Uterus (tissue), 4 donors: ENCODE measurements at places on chromosomes 6 and 20. TPM values are rescaled to one million over a fixed set of nuclear protein-coding genes. Genes with fewer than 3 reads are reported as not detected.

- DNase-seq = no peak
- no peaks in the 10 kb centered on the region for H3K27me3 ChIP-seq
- H3K36me3 ChIP-seq = no peaks in the 10 kb centered on the region
- H3K4me1 ChIP-seq = no peaks in the 10 kb centered on the region
- H3K27ac ChIP-seq = no peak overlapping the region
Measured at GRCh38 chr6:170082531-170083187, 208.2 kb downstream of the DLL1 start.

DNA sequence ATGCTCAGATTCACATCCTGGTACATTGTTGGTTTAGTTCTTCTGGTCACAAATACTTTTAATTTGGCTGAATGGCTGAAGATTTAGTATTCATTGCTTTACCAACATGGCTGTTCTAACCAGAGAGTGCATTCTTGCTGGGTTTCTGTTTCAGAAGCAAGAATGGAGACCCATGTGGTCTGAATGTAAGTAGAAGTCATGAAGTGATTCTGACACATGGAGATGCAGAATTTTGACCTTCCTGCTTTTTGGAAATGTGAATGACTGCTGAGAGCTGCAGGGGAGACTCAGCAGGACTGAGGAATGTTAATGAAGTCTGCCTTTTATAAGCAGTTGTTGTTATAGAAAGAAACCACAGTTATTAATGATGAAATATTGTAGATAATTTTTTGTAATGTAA is 576.1 kb upstream of the MARCKS start:
- no peak for DNase-seq
- H3K4me1 ChIP-seq = no peaks in the 10 kb centered on the region
- no peak overlapping the region for H3K27ac ChIP-seq
- no peaks in the 10 kb centered on the region for H3K27me3 ChIP-seq
- H3K36me3 ChIP-seq = no peaks in the 10 kb centered on the region

DNA sequence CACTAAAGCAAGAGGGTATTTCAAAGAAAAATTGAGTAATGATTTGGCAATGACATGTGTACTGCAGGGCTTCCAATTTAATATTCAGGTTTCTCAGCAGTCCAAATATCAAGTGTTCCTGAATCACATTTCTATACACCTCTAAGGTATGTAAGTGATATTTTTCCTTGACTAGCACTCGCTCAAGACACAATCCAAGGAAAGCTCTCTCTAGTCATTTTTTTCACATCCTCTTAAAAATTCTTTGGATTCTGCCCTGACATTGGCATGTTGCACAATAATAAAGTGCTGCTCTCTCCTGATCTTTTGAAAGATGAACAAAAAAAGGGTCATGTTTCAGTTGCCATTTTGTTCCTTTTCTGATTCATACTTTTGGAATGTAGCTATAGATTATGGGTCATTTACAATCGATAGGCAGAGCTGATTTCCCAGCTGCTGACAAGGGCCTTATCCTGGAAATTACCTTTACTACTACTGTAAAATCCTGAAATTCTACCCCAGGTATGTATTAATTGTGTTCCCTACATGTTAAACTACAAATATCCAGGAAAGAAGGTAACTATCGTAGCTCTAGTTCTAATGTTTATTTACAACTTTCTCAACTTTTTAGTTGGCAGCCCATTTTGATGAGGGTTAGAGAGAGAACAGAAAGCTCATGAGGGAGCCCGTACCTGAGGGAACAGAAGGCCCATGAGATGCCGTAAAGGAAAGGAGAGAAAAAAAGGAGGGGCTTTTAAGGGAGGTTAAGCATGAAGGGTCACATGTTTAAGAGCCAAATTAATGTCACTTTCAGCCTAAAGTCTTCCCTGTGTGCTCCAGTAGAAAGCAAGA is 22.2 kb upstream of the ADGRG6 start:
- no peak overlapping the region for H3K27ac ChIP-seq
- H3K4me1 ChIP-seq = no peaks in the 10 kb centered on the region
- no peaks in the 10 kb centered on the region for H3K27me3 ChIP-seq
- no peaks in the 10 kb centered on the region for H3K36me3 ChIP-seq
- H3K4me3 ChIP-seq = no peak overlapping the region

- no peak for DNase-seq
- peaks cover 11% of the 10 kb centered on the region for H3K27me3 ChIP-seq
- no peaks in the 10 kb centered on the region for H3K4me1 ChIP-seq
- no peak overlapping the region for H3K4me3 ChIP-seq
- no peak overlapping the region for H3K27ac ChIP-seq
Measured at GRCh38 chr20:59515013-59515905, 89.1 kb upstream of the PHACTR3 start.

GTSF1L gene
- not detected for total RNA-seq

REM1 gene
- 10.2 TPM for total RNA-seq

- no peaks in the 10 kb centered on the region for H3K36me3 ChIP-seq
- no peak for DNase-seq
Measured at GRCh38 chr6:169174516-169175359, 78.9 kb downstream of the THBS2 start.

NKAIN4 gene
- total RNA-seq = not detected

DNA sequence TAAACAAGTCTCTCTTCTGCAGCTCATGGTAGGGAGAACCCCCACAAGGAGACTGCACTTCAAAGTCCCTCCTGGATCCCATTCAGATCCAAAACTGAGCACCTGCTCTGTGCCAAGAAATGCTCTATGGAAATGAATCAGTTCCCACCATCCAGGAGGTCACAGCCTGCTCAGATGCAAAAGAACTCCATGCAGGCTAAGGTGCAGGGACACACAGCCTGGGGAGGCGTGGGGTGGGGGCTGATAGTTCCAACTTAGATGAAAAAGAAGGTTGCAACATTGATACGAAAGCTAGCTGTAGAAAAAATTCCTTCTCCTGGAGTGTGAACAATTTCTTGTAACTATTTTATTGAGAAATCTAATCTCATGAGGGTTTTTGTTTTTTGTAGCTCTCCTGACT is 111.0 kb upstream of the TMEM170B start:
- H3K4me3 ChIP-seq = no peak overlapping the region
- no peaks in the 10 kb centered on the region for H3K4me1 ChIP-seq
- no peaks in the 10 kb centered on the region for H3K27me3 ChIP-seq
- DNase-seq = no peak
- no peaks in the 10 kb centered on the region for H3K36me3 ChIP-seq
- no peak overlapping the region for H3K27ac ChIP-seq

DNA sequence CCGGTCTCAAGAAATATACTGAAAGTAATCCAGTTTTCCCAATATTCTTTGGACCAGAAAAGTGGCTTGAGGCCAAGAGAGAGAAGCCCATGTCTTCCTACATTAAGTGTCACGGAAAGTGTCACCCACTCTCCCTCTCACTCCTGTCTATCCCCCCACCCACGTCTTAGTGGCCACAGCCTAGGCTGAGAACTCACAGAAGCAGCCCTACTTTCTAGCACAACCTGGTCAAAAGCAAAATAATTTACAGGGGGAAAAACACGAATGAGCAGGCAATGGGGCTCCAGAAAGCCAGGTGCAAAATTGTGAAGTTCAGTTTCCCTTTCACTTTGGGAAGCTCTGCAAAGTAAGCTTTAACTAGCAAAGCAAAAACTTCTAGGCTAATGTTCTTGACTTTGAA is 118.0 kb downstream of the OPRM1 start:
- H3K36me3 ChIP-seq = no peaks in the 10 kb centered on the region
- no peaks in the 10 kb centered on the region for H3K27me3 ChIP-seq
- no peaks in the 10 kb centered on the region for H3K4me1 ChIP-seq
- H3K4me3 ChIP-seq = no peak overlapping the region
- H3K27ac ChIP-seq = peak overlapping the region; percentile 51

NOTCH4 gene
- total RNA-seq = 75.2 TPM

DNA sequence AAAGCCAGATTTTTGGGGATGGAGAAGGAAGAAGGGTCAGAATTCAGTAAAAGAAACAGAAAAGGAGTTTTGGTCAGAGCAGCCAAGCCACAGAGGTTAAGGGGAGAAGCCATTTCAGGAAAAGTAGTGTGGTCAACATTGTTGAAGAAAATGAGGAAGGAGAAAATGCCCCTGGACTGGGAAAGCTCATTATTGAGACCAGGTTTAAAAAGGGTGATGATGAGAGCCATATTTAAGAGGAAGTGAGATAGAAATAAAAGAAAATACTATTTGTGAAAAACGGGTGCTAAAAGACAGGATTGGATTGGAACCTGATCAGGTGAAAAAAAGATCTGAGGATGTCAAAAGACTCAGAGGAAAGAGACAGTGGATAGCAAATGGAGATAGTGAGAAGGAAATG is 75.8 kb downstream of the CEP162 start:
- H3K27ac ChIP-seq = no peak overlapping the region
- no peak overlapping the region for H3K4me3 ChIP-seq
- no peak for DNase-seq
- H3K27me3 ChIP-seq = no peaks in the 10 kb centered on the region
- H3K36me3 ChIP-seq = no peaks in the 10 kb centered on the region

DNA sequence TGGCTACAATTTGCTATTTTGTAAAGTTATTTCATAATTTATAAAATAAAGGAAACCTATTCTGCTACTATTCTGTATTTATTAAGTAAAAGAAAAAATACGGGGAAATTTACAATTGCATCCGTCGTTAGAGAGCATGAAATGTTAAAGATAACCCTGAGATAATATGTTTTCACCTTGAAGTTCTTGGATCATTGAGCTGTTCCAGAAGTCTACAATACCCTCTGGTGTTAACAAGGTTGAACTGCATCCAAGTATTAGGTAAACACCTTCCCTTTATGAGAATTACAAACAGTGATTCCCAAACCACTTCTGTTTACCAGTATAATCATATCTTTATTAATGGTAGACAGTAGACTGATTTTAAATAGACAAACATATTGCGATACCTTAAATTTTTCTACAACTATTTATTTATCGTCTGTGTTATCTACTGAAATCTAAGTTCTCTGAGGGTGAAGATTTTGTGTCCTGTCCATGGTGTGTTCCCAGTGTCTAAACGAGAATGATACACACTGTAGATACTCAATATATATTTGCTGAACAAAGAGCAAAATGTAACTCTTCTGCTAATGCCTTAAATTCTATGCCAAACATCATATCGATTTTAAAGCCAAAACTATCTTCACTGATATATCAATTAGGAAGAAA is 28.2 kb downstream of the TBC1D32 start:
- H3K4me1 ChIP-seq = no peaks in the 10 kb centered on the region
- no peaks in the 10 kb centered on the region for H3K27me3 ChIP-seq
- DNase-seq = no peak

- peak; percentile 26 for DNase-seq
- no peaks in the 10 kb centered on the region for H3K27me3 ChIP-seq
- H3K4me3 ChIP-seq = no peak overlapping the region
- no peak overlapping the region for H3K27ac ChIP-seq
- H3K36me3 ChIP-seq = no peaks in the 10 kb centered on the region
Measured at GRCh38 chr6:14037402-14038277, 79.9 kb upstream of the CD83 start.

GRCh38 chr20:36523341-36523740 is 18.0 kb upstream of the MYL9 start:
- no peak overlapping the region for H3K4me3 ChIP-seq
- no peaks in the 10 kb centered on the region for H3K4me1 ChIP-seq
- H3K27ac ChIP-seq = no peak overlapping the region

- no peaks in the 10 kb centered on the region for H3K27me3 ChIP-seq
- H3K4me3 ChIP-seq = no peak overlapping the region
- H3K27ac ChIP-seq = no peak overlapping the region
Measured at GRCh38 chr6:97195117-97195516, 87.9 kb downstream of the MMS22L start.

- DNase-seq = no peak
- no peaks in the 10 kb centered on the region for H3K4me1 ChIP-seq
- peak overlapping the region; percentile 48 for H3K27ac ChIP-seq
- H3K4me3 ChIP-seq = no peak overlapping the region
Measured at GRCh38 chr6:16559071-16559470, 202.2 kb downstream of the ATXN1 start.

RWDD2A gene
- total RNA-seq = 2.1 TPM

GRCh38 chr6:151763938-151764680 is 43.4 kb upstream of the ESR1 start:
- H3K27ac ChIP-seq = peak overlapping the region; percentile 79
- H3K36me3 ChIP-seq = no peaks in the 10 kb centered on the region
- H3K4me1 ChIP-seq = peaks cover 9% of the 10 kb centered on the region
- H3K4me3 ChIP-seq = peak overlapping the region; percentile 42
- no peaks in the 10 kb centered on the region for H3K27me3 ChIP-seq

PAK1IP1 gene
- total RNA-seq = 23.2 TPM

LGSN gene
- not detected for total RNA-seq

NR2E1 gene
- not detected for total RNA-seq

DNA sequence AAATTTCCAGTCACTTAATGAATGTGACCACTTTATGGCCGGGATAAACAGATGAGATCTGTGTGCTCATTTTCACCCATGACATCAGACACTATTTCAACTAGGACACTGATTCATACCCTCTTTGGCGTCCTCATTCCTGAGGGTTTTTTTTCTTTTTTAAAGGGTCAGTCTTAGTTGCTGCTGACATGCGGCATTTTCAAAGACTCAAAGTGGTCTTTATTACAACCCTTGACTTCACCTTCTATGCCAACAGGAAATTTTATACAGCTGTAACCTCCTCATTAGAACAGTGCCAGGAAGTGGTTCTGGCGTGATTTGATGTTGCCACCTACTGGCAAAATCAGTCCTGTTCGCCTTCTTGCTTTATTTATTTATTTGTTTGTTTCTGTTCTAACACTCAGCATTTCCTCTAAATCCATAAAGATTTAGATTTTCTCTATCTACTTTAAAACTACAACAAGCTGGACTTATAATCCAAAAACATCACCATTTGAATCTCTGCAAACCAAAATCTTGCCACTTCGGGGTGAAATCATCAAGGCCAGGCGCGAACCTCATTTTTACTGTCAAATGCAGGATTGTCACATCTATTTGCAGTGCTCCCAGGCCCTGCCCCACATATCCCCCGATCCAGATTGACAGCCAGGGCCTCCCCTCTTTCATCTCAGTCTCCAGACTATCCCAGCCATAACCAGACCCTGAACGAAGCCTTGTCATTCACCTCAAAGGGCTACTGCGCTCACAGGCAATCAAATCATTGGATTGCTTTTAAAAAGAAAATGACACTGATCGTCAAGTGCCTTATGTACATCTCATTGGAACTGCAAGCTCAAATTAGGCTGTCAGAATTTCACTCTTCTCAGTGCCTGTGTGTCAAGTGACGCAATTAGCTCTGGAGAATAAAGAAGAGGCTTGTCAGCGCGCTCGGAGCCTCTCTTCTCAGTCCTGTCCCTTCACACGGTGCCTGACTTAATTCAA is 77.5 kb downstream of the C6orf118 start:
- no peak for DNase-seq
- no peak overlapping the region for H3K4me3 ChIP-seq

DNA sequence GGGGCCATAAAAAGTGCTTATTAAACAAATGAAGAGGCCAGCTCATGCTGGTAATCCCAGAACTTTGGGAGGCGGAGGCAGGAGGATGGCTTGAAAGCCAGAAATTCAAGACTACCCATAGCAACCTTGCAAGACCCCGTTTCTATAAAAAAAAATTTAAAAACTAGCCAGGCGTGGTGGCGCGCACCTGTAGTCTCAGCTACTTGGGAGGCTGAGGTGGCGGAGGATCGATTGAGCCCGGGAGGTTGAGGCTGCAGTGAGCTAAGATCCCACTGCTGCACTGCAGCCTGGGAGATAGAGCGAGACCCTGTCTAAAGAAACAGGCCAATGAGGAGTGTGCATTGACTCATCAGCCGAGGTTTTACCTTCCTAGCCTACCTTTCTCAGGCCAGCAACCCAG is 15.2 kb downstream of the NPEPL1 start:
- no peaks in the 10 kb centered on the region for H3K4me1 ChIP-seq
- no peaks in the 10 kb centered on the region for H3K36me3 ChIP-seq
- DNase-seq = no peak
- no peak overlapping the region for H3K27ac ChIP-seq
